CD8-positive, alpha-beta T cell (primary cell): ENCODE measurements at places on chromosomes 6 and 20. TPM values are rescaled to one million over a fixed set of nuclear protein-coding genes. Genes with fewer than 3 reads are reported as not detected.

Gene RGS17
- total RNA-seq, result not detected

- no peak for DNase-seq
Observed at GRCh38 chr6:36242626-36243025, 27.2 kb upstream of the PNPLA1 start.

DNA sequence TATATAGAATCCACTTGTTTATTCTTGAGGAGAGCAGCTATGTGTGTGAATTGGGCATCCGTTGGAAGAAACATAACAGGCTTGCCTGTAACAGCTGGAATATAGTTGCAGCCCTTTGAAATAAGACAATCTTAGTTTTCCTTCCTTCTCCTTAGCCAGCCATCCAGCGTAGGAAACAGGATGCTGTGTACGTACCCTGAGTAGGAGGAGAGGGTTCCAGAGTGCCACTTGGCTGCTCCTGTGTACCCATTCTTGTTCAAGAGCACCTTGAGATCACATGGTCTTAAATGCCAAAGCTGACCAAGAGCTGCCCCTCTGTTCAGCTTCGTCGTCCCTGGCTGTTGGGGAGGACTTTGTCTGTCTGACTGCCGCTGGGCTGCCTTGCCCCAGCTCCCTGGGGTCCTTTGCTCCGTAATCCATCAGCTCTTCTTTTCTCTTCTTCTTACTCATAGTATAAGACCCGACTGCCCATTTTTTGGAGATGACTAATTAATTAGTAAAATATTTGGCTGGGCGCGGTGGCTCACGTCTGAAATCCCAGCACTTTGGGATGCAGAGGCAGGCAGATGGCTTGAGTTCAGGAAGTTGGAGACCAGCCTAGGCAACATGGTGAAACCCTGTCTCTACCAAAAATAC is 49.0 kb downstream of the RREB1 start:
- no peak for DNase-seq

DNA sequence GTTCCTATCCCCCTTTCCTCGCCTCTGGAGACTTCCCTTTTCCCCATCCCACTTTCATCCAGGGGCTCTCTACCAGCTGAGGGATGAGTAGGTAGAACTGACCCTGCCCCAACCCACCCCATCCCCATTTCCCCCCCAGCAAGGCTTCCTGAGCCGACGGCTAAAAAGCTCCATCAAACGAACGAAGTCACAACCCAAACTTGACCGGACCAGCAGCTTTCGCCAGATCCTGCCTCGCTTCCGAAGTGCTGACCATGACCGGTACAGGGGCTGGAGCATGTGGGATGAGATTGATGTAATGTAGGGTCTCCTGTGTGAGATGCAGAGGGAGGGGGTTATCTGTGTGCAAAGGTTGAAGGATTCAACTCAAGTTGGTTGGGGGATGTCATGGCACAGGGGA is 12.7 kb downstream of the SYNGAP1 start:
- DNase-seq, result no peak

Gene ZNF165
- 5.6 TPM for total RNA-seq

GRCh38 chr6:43896329-43897255 is 126.6 kb downstream of the VEGFA start:
- DNase-seq, result no peak

Gene TRIM27
- total RNA-seq, result 9.4 TPM

- peak; percentile 63 for DNase-seq
Observed at GRCh38 chr6:125906158-125906998, 50.2 kb upstream of the HINT3 start.

DNA sequence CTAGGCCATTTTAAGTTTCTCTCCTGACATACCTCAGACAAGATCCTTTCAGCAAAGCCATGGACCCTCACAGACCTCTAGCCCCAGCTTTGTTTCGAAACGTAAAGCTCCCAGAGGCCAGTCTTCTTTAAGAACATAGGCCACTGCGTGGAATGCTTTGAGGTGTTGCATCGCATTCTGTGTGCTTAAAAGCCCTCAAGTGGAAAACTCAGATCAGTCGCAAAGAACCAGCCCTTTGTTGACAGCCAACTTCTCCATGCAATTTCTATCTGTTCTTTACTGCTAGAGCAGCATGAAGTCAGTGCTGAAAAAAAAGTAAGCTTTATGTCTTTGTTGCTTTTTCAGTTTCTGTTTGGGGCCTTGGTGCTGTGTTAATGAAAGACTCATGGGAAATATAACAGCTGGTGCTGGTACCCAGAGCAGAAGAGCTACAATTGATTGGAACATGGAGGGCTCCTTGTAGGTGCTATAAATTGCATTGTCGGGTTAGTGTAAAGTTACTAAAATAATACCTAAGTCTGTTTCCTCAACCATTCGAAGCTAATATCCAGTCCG is 142.6 kb downstream of the MAP3K7 start:
- DNase-seq, result no peak

Gene IP6K3
- total RNA-seq, result not detected

GRCh38 chr20:31572042-31572700 is 32.9 kb upstream of the ID1 start:
- peak; percentile 38 for DNase-seq

Gene C2
- total RNA-seq, result 1.4 TPM

DNA sequence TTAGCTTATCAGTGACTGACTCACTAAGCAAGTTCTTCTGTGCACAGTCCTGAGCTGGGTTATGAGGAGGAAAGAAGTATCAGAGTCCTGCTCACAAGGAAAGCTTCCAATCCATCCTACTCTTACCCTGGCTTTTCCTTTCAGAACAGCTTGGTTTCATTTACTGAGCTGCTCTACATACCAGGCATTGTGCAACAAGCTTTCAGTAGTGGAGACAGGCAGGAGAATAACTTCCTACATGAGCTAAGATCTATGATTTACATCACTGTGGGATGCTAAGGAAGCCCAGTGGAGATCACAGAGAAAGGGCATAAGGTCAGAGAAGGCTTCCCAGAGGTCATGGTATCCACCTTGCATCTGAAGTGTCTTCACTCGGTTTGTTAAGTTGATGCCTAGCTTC is 144.5 kb downstream of the MAP3K7 start:
- DNase-seq, result no peak

DNA sequence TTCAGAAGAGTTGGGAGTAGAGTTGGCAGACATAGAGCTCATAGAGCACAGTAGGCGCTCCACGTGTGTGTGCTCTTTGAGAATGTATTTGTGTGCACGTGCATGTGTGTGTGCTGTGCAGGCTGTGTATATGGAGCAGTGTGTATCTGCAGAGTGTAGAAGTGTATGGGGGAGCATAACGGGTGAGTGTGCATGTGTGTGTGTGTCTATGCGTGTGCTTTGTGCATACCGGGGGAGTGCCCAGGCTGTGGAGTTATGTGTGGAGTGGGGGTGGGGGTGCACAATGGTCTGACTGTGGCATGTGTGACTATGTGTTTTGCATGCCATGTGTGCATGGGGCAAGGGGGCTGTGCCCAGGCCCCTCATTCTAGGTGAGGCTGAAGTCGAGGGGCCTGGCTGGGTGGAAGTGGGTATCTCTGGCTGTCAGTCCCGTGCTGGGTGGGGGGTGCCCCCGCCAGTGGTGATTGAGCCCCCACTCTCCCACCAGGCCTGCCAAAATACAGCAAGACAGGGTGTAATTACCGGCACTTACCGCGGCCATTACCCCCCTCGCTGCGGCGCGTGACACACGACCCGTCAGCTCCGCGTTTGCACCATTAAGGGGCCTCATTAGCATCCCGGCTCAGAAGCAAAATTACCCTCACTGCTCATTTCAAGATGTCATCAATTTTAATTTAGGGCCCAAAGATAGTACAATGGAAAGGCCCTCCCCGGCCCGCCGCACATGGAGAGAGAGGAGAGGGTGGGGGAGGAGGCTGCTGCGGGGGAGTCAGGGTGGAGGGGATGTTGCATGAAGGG is 39.1 kb downstream of the MDFI start:
- DNase-seq, result no peak

GRCh38 chr6:136411025-136411325 is 121.3 kb upstream of the BCLAF1 start:
- DNase-seq, result no peak

DNA sequence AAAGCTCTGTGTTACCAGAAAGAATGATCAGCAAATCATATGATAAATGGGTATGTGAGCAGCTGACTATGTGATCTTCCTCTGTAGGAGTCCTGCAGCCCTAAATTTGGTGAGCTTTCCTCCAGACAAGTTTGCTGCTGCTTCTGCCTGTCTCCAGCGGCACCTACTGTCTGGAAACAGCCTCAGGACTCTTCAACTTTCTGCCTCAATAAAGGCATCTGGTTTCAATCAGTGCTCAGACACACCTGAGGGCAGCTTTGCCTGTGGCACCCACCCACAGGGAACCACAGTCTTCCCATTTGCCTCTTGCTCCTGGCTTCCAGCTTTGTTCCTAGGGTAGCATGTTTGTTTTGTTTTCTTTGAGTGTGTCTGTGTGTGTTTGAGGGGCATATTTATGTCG is 727.9 kb upstream of the MAN1A1 start:
- no peak for DNase-seq

DNA sequence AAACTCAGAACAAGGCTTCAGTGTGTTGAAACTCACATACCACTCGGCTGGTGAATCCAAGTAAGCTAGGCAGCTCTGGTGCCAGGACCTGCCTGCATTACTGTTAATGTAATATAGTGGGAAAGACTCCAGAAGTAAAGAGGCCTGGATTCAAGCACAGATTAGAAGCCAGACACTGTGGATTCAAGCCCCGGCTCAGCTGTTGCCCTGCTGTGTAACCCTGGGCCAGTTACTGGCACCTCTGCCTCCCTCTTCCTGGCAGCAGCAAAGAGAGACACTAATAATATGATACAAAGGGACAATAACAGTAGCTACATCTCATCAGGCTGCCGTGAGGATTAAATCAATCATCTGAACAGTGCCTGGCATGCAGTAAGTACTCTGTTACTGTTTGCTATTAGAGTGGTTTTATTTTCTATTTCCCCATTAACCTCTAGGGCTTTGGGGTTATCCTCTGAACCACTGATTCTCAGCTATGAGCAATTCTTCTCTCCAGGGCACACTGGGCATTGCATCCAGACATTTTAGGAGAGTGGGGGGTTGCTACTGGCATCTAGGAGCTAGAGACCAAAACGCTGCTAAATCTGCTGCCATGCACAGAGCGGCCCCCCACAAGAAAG is 92.9 kb downstream of the ZMYND8 start:
- DNase-seq, result no peak

GRCh38 chr6:148507774-148508173 is 165.1 kb downstream of the SASH1 start:
- no peak for DNase-seq

Gene TCF15
- not detected for total RNA-seq

DNA sequence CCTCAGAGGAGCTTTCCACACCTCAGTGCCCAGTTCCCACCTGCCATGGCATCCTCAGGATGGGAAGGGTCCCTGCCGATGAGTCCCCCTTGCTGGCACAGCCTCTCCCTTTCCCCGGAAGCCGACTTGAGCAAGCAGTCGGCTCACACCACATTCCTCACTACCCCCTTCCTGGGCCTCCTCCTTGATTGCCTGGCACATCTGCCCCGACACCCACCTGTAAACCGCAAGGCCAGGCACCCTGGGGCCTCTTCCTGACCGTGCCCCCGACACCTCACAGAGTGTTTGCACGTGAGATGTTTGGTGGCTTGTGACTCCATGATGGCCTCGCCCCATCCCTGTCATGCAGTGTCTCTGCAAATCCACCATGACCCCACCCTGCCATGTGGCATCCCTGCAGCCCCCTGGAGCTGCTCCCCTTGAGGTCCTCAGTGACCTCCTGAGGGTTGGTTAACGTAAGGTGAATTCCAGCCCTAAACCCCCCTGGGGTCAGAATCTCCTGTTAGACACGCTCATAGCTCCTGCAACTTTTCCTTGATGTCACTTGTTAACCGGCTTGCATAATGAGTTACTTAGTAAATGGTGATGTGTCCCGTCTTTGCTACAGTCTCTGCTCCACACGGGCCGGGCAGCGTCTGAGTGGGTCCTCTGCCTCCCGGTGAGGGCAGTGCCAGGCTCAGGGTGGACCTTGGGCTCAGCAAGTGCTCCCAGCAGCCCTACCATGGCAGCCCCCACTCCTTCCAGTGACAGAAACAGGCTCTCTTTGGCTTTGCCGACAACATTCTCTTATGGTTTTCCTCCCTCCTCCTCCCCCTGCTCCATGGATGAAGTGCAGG is 115.9 kb upstream of the FRMD1 start:
- no peak for DNase-seq

DNA sequence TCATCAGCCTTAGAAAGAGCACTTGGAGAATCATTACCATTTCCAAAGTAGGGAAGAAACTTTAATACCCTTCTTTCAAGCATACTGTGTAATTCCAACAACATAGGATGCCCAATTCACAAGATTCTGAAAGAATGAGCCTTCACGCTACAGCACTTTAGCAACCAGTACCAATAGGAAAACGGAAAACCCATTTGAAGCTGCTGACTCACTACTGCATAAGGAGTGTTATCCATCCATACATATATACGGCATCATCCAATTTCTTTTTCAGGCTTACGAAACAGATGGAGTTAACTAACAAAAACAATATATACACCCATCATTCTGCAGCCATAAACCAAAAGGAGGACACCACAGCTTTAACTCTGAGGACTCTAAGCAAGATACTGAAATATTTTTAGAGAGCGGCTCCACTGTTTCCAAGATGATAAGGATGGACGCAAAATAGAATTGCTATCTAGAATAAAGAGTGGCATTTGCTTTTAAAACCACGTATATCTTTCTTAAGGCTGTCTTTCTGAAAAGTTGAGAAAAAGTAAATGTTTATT is 24.9 kb downstream of the FYN start:
- no peak for DNase-seq

DNA sequence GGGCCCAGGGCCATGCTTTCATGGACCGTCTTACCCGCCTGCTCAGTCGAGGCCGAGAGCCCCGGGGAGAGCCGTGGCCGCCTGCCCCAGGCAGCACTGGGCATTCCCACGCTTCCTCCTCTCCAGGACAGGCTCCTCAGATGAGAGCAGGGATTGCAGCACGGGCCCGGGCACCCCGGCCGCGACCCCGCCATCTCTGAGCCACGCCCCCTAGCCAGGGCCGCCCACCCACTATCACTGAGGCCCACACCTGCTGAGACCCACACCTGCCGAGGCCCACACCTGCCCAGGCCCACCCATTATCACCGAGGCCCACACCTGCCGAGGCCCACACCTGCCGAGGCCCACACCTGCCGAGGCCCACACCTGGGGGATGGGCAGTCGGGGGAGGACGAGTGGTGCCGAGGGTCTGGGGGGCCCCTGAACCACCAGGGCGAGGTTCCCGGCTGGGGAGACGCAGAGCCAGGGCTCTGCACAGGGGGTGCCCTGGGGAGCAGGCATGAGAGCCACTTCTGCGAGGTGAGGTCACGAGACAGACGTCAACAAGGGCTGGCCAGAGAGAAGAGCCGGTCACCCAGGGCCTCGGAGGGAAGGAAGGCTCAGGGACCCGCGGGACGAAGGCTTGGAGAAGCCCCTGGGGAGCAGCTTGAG is 235.6 kb downstream of the ERMARD start:
- DNase-seq, result no peak

Gene SYCP2L
- total RNA-seq, result not detected
